Sigmoid colon (tissue), 7 donors: ENCODE measurements at places on chromosomes 11 and 22. TPM values are rescaled to one million over a fixed set of nuclear protein-coding genes. Genes with fewer than 3 reads are reported as not detected.
A peak's percentile ranks its signal among the peaks of the same experiment; 100 is the strongest.

GRCh38 chr11:32081129-32081641 lies 9.7 kb upstream of the RCN1 start:
- no peak for DNase-seq

GRCh38 chr11:69173925-69174581 lies 18.3 kb downstream of the SMIM38 start:
- DNase-seq = no peak

GRCh38 chr11:96033599-96033998 lies 109.7 kb upstream of the MTMR2 start:
- no peak for DNase-seq

- no peak for DNase-seq
Observed at GRCh38 chr11:78560826-78561484, 13.7 kb downstream of the NARS2 start.

DNA sequence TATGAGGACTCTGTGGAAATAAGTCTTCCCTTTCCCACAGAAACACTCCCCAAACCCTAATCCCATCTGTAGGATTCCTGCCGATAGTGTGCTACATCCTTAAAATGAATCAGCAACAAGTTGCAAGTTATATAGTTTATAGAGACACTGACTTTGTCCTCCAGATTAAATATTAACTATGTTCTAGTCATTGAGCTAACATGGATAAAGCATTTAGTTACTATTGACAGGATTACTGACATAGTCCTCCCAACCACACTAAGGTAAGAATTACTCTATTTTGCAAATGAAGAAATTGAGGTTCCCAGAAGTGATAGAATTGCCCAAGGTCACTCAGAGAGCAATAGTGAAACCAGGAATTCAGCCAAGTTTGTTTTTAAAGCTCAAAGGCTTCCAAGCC lies 1.9 kb downstream of the OR52M1 start:
- DNase-seq = no peak

The OR52H1 gene
- total RNA-seq = 1.5 TPM

GRCh38 chr11:122778148-122778547 lies 60.2 kb upstream of the CRTAM start:
- no peak for DNase-seq

The MOGAT2 gene
- total RNA-seq = 0.36 TPM

The INCENP gene
- total RNA-seq = 5.4 TPM

GRCh38 chr22:30718491-30718890 lies 23.8 kb downstream of the OSBP2 start:
- no peak for DNase-seq

GRCh38 chr11:95308512-95309035 lies 77.6 kb upstream of the SESN3 start:
- DNase-seq = no peak

DNA sequence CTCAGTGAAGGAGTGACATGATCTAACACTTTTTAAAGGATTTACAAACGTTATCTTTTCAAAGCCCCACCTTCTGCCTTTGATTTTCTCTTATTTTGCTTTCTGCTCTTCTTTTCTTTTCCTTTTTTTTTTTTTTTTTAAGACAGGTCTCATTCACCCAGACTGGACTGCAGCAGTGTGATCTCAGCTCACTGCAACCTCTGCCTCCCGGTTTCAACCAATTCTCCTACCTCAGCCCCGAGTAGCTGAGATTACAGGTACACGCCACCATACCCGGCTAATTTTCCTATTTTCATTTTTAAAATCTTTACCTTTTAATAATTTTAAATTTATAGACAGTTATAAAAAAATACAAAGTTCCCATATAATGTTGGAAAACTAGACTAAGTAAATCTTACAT lies 63.7 kb upstream of the RPS13 start:
- DNase-seq = no peak

The VPREB1 gene
- total RNA-seq = not detected

DNA sequence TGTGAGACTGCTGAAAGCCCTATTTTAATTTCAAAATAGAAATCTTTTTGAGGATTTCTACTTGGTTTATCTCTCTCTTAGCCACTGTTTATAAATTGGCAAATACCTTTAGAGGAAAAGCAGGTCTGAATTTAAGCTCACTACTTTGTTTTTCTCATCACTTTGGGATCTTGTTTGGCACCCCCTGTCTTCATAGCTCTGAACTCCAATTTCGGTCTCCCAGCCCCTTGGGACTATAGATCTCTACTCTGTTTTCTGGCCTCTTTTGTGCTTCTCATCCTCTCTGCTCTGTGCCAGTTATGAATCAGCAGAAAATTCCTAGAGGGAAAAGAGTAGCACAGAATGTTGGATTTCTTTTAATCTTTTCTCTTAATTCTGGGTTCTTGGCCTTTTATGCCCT lies 118.3 kb downstream of the CYP2R1 start:
- DNase-seq = no peak

DNA sequence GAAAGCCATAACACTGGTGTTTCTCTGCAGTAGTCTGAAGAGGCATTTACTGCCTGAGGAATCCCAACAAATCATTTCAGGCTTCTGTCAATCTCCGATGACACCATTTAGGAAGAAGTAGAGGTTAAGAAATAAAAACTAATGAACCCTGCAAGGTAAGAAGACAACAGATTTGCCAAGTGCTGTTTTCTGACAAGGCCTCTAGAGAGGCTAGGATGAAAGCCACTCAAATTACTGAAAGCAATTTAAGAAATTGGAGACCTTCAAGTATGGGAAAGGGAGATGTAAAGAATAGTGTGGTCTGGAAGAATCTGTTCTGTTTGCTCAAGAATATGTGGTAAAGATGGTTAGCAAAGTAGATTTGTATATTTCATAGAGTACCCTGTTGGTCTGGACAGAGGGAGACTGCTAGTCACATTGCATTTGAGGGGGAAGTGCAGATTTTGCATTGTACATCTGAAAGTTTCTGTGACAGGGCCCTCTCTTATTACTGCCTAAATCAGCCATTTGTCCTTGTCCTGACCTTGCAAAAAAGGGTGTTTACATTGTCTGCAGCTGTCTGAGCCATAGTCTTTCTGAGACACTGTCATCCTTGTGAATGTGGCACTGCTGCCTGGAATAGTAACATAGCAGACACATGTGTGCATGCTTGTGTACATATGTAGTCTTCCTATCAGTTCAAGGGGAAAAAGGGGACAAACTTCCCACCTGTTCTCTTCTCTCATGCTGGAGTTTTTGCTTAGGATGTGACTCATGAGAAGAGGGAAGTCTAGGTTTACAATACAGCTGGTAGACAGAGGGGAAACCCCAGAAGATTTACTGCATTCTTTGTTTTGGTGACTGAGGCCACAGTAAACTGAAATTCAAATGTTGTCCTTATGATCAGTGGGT lies 640.2 kb upstream of the KIRREL3 start:
- no peak for DNase-seq

The OR6A2 gene
- total RNA-seq = 0.14 TPM

The NEFH gene
- total RNA-seq = 1.8 TPM

The CDC42EP2 gene
- total RNA-seq = 14.4 TPM

GRCh38 chr11:44538375-44539054 lies 26.9 kb upstream of the CD82 start:
- DNase-seq = peak; percentile 86

GRCh38 chr11:65478388-65479183 lies 20.3 kb upstream of the MALAT1 start:
- peak; percentile 89 for DNase-seq

GRCh38 chr22:50248196-50249081 lies 2.6 kb downstream of the HDAC10 start:
- DNase-seq = no peak

The KRTAP5-10 gene
- not detected for total RNA-seq

GRCh38 chr11:13679768-13680167 lies 11.3 kb downstream of the FAR1 start:
- DNase-seq = no peak

The USP47 gene
- 105 TPM for total RNA-seq

The PANX3 gene
- total RNA-seq = not detected

The MAPK8IP1 gene
- 15.5 TPM for total RNA-seq

The GAB4 gene
- not detected for total RNA-seq

The MS4A14 gene
- 3.6 TPM for total RNA-seq

- no peak for DNase-seq
Observed at GRCh38 chr11:71499125-71499524, 27.9 kb upstream of the KRTAP5-7 start.

DNA sequence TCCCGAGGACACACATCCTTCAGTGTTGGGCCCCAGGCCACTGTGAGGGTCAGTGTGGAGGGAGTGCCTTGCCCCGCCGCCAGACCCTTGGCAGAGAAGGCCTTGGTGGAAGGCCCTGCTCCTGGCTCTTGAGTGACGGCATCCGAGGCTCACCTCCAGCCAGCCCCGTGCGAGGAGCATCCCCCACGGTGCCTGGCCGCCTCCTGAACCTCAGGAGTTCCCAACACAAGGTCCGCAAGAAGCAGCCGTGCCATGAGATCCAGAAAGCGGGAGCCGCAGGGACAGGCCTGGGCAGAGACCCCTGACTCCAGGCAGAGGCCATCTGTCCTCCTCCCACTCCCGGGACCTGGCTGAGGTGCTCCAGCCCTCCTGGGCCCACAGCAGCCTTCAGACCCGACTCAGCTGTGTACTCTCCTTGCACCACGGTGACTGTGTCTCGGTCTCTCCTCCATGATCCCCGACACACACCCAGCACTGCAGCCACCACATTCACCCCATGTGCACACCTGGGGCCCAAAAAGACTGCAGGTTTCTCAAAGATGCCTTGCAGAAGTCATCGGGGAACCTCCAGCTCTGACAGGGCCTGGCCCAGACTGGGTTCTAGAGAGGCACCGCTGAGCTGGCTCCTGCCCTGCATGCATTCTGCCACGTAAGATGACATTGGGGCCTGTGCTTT lies 870.2 kb downstream of the BRD1 start:
- DNase-seq = no peak

The CALCA gene
- not detected for total RNA-seq

GRCh38 chr11:16242806-16243205 lies 113.5 kb downstream of the SOX6 start:
- no peak for DNase-seq

The CNIH2 gene
- 1.7 TPM for total RNA-seq

The TMEM86A gene
- total RNA-seq = 3.7 TPM

DNA sequence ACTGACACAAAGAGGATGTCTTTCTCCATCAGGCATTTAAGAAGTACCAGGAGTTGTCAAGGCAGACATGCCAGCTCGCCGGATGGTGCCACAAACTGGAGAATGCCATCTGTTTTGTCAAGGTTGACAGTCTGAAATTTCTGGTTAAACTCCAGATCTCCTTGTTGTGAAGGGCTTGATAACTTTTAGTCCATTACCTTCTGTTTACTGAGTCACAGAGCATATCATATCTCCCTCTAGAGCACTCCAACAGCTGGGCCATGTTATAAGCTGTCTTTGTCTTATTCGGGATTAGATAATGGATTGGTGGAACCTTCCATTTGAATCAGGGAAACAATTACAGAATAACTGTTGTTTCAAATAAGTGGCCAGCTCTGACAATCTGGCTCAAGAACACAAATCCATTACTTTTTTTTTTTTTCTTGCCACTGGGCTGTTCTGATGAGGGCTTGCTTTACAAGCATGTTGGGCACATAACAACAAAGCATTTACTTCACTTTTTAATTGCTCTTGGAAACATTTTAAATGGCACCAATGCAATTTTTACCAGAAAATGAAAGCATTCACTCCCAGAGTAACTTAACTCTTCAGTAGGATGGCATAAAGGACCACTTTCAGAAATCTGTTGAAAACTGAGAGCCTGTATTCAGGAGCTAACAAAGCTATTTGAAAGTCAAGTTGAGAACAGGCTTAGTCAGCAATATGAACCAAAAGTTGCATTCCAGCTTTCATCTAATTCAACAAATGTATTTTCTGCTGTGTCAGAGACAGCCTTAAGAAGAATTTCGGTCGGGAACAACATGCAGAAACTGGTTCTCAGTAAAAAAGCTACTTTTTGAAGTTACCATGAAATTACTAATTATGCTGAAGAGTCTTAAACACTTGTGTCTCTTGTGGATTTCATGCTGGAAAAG lies 227.6 kb upstream of the PITPNB start:
- no peak for DNase-seq

GRCh38 chr11:105040703-105041102 lies 4.4 kb downstream of the CARD16 start:
- DNase-seq = no peak

- DNase-seq = peak; percentile 53
Observed at GRCh38 chr22:30045901-30046715, 34.2 kb upstream of the HORMAD2 start.
